ENCODE measurements at places on chromosomes 7 and 10. TPM values are rescaled to one million over a fixed set of nuclear protein-coding genes. Genes with fewer than 3 reads are reported as not detected.

DNA sequence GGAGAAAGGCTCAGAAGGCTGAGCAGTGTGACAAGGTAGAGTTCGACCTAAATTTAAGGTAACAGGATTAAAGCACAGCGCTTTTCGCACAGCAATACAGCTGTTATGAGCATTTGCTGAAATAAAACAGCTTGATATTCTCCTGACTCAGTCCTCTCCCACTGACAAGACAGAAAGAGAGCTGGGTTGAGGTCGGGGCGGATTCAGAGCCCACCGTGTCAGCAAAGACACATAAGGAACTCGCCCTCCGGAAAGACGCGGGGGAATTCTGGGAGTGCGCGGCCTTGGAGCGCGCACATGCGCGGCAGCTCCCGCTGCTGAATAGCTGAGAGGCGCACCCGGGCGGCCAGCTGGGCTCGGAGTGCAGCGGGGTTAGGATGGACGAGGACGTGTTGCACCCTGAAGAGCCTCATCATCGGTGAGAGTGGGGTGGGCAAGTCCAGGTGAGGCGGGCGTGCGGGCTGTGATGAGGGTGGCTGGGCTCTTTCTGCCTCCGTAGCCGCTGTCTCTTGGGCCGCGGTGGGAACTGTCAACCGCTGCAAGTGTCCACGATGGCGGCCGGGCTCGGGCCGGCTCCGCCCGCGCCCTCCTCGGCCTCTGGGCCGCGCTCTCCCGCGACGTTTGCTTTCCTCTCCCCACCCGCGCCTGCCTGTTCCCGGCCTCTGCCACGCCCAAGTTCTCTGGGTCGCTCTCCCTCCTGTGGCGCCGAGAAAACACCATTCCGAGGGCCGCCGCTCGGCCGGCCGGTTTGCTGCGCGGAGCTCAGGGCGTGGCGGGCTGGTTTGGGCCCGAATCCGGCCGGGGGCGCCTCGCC is 120.6 kb downstream of the LYZL1 start:
- peak; percentile 36 for DNase-seq
- no peaks in the 10 kb centered on the region for H3K27me3 ChIP-seq
- peak overlapping the region; percentile 89 for H3K27ac ChIP-seq
- H3K36me3 ChIP-seq, result peaks cover 12% of the 10 kb centered on the region

- H3K4me3 ChIP-seq, result peak overlapping the region; percentile 97
- H3K4me1 ChIP-seq, result peaks cover 24% of the 10 kb centered on the region
- peaks cover 26% of the 10 kb centered on the region for H3K27me3 ChIP-seq
- DNase-seq, result no peak
- H3K27ac ChIP-seq, result peak overlapping the region; percentile 81
- H3K36me3 ChIP-seq, result peaks cover 12% of the 10 kb centered on the region
These were observed 739 bp upstream of the CCDC186 start for GRCh38 chr10:114174695-114175188.

The ACSM6 gene
- not detected for total RNA-seq

The CHCHD1 gene
- 33.0 TPM for total RNA-seq

The STAG3 gene
- total RNA-seq, result 22.3 TPM
